ENCODE measurements at places on chromosomes 4 and X. TPM values are rescaled to one million over a fixed set of nuclear protein-coding genes. Genes with fewer than 3 reads are reported as not detected.

The LIMCH1 gene
- not detected for total RNA-seq

The UGT2B15 gene
- total RNA-seq: not detected

The LRIT3 gene
- total RNA-seq: 0.18 TPM

The SLIT2 gene
- total RNA-seq: not detected

The BMX gene
- not detected for total RNA-seq

The BANK1 gene
- total RNA-seq: 0.11 TPM

The RAB39B gene
- total RNA-seq: 8.7 TPM

The FAM3A gene
- total RNA-seq: 30.5 TPM

The UGT2B10 gene
- not detected for total RNA-seq

The TMEM164 gene
- total RNA-seq: 19.1 TPM

The PPP1R2C gene
- total RNA-seq: not detected
